ENCODE measurements at places on chromosomes 4 and X.

- no peak for DNase-seq
These were observed 40.8 kb downstream of the RHOXF2B start for GRCh38 chrX:120036704-120037103.

DNA sequence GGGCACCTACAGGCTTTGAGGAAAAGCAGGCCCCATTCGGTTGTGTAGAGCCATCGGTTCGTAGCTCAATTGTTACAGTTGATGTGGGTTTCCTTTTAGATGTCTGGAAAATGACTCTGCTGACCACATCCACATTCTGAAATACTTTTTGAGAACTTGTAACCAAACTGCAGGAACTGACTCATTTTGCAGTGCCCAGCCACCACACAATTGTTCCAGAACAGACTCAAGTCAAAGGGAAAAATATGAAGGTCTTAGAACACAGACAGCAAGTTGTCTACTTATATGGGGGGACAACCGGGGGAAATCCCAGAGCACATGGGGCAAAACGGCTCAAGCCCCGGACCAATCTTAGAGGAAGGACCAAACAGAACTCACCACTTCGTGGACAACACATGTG lies 557.6 kb upstream of the DIPK2B start:
- peak; percentile 79 for DNase-seq

GRCh38 chr4:74623041-74623440 lies 171.3 kb downstream of the BTC start:
- peak; percentile 49 for DNase-seq

GRCh38 chrX:40009890-40010289 lies 87.9 kb downstream of the BCOR start:
- peak; percentile 28 for DNase-seq

GRCh38 chr4:101065346-101065745 lies 282.0 kb downstream of the PPP3CA start:
- DNase-seq, result no peak

DNA sequence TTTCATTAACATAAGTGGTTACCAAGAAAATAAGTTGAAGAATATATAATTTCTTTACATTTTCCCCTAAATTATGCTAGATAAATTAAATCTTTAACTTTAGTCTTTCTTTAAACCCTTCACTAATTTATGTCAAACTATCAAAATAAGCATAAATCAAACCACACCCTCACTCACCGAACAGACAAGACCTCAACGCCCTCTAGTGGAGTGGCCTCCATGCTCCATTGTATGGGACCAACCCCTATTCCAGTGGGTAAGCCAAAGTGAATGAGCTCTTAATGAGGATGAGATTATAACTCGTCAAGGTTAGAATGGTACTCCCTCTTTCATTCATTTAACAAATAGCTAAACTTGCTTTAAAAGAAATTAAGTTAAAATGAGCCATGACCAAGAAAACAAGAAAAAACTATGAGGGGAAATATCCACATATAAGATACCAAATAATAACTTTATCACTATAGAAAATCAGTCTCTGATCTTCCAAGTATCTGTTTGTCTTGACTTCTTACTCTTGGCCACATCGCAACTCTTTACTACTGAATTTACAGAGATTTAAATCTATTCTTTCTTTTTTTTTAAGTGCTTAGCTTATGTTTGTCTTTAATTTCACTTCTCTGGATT lies 15.6 kb upstream of the BBS12 start:
- peak; percentile 75 for DNase-seq

DNA sequence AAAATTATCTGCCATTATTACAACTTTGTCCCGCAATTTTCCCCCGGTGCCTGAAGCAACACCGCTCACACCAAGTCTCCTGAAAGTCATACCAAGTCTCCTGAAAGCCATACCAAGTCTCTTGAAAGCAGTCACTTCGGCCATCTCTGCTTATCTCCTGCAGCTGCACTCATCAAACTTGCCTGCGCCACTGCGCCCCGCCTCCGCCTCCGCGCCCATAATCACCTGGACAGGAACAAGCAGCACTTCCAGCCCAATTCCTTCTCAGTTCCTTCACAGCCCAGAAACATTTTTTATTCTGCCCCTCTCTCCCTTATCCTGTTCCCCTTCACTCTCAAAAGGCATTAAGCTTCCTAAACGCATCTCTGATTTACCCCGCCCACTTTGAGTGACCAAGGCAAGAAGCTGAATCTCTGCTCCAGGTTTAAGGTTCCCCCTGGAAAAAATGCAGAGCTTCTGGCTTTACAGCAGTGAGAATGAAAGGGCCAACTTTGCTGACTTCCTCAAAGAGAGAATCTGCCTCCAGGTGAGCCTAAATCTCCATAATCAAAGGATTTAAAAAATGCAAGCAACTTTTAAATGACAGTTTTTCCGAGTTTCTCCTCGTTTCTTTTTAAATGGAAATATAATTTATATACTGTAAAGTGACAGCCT lies 7.7 kb downstream of the GPR50 start:
- no peak for DNase-seq

DNA sequence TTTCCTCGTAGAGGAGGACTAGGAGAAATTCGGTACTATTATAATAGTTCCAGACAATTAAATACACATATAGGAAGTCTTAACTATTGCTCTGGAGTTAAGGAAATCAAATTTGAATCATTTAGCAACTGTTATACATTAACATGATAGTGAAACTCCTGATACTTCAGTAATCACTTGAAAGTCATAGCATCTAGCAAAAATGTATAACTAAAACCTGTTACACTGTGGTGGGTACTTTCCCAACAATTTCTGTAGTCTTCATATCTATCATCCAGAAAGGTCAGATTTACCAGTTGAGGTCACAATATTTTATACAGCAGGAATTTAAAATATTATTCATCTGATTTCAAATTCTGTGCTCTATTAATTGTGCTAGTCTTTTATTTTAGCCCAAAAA lies 669.6 kb upstream of the PCDH10 start:
- no peak for DNase-seq

DNA sequence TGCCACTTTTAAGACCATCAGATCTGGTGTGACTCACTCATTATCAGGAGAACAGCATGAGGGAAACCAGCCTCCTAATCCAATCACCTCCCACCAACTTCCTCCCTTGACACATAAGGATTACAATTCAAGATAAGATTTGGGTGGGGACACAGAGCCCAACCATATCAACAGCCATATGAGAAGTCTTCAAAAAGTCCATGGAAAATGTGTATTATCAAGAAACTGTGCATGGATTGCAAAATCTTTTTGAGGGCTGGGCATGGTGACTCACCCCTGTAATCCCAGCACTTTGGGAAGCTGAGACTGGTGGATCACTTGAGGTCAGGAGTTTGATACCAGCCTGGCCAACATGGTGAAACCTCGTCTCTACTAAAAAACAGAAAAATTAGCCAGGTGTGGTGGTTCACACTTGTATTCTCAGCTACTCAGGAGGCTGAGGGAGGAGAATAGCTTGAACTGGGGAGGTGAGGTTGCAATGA lies 17.8 kb upstream of the RPL39 start:
- DNase-seq, result no peak

DNA sequence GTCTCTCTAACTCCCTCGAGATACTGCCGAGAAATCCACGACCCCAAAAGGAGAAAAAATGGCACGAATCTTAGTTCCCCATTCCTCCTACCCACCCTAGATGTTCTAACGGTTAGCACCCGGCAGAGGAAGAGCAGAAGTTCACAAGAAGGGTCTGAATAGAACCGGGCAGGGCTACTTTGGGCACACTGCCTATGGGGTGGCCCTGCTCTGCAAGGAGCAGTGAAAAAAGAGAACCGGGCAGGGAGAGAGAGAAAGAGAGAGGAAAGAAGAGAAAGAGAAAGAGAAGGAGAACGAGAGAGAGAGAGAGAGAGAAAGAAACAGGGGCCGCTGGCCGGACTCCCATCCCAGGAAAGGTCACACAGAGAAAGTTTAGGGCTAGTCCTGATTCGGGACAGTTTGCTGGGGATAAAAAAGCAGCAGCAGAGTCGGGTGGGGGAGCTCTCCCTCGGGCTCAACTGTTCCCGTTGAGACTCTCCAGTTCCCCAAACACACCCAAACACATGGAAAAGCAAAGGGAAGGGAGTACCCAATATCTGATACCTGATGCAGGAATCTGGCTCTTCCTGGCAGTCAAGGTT lies 468 bp downstream of the GLA start:
- no peak for DNase-seq

DNA sequence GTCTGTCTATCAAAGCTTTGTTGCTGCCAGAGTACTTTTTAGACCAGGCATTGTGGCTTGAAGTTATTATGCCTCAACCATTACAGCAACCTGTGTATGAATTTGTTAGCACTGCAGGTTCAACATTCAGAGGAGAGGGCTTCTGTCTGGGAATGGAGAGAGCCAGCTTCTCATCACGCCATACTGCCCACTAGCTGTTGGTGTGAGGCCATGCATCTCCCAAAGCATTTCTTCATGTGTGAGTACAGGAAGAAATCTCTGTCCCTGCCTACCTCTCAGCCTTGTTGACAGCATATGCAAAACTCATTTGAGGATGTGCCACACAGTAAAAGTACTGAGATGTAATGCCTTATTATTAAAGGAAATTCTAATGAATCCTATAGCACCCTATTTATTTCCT lies 76.9 kb upstream of the PPARGC1A start:
- DNase-seq, result no peak

- DNase-seq, result no peak
These were observed 44.3 kb downstream of the NYX start for GRCh38 chrX:41491267-41492004.

- DNase-seq, result no peak
These were observed 84.7 kb downstream of the RAP1GDS1 start for GRCh38 chr4:98345838-98346237.

- no peak for DNase-seq
These were observed 345.8 kb upstream of the SPANXN1 start for GRCh38 chrX:144901521-144901920.

GRCh38 chr4:98528882-98529281 lies 129.5 kb downstream of the TSPAN5 start:
- DNase-seq, result no peak

- DNase-seq, result no peak
These were observed 29.0 kb downstream of the LRPAP1 start for GRCh38 chr4:3502941-3503936.

- DNase-seq, result no peak
These were observed 259.5 kb downstream of the SHOX start for GRCh38 chrX:889966-890651.

GRCh38 chr4:36997727-36998126 lies 246.8 kb upstream of the NWD2 start:
- peak; percentile 43 for DNase-seq

- DNase-seq, result no peak
These were observed 33.8 kb upstream of the FAT4 start for GRCh38 chr4:125280892-125281403.

DNA sequence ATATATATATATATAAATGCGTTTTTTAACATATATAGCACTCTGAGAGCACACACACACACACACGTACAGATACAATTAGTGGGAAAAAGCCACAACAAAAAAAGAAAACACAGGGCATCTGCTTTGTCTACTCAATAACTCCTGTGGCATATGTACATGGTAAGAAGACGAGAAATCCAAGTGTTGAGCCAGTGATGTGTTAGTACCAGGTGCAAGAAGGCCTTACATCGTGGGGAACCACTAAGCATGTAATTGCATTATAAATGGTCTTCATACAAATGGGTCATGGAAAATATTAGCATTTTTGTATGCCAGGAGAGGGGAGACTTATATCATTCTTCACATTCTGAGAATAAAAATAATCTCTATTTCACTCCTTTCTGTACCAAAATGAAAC lies 62.7 kb upstream of the FAM47B start:
- DNase-seq, result no peak

- DNase-seq, result no peak
These were observed 41.7 kb downstream of the RBM46 start for GRCh38 chr4:154822775-154823174.

GRCh38 chr4:1685235-1686150 lies 1.4 kb upstream of the FAM53A start:
- DNase-seq, result no peak

GRCh38 chrX:5176766-5177165 lies 1051.9 kb downstream of the NLGN4X start:
- DNase-seq, result no peak

GRCh38 chrX:10193587-10193986 lies 36.8 kb downstream of the CLCN4 start:
- no peak for DNase-seq

Measured in GM12865 (cell line).